ENCODE measurements at places on chromosomes 7 and 10.

- DNase-seq, result no peak
These were observed 108.1 kb downstream of the ITGB8 start for GRCh38 chr7:20438694-20439376.

GRCh38 chr7:77532247-77532646, 4.8 kb upstream of the PTPN12 start:
- no peak for DNase-seq

DNA sequence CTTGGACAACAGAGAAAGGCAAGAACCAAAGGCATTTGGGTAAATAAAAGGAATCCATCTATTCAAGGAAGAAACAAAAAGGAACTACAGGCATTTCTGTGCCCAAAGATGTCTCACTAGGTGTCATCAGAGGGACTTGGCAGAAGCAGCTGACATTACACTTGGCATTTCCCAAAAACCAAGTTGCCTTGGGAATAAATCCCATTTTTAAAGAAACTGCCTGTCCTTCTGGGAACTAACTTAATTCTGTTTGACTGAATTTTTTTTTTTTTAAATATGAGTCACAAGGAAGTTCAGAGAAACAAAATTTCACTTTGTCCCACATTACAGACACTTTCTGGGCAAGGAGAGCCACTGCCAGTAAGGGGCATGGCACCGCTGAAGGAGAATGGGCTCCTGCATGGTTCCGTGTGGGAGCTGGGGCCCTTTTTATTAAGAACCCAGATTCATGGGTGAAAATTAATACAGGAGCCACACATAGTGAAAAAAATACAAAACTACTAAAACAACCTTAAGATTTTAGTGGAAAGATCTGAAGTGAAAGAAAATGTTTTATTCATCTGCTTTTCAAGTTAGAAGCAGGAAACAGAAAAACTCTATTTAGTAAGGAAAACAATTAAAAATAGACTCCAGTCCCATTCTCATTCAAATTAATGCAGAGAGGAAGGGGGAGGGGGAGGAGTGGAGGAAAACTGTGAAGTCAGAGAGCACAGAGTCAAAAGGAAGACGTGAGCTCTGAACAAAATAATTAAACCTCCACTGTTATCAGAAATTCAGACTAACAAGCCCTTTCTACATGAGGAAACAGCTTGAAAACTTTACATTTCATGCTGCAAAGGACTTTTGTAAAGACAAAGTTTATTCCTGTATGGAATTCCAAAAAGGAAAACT, 118.4 kb upstream of the PDLIM1 start:
- no peak for DNase-seq

DNA sequence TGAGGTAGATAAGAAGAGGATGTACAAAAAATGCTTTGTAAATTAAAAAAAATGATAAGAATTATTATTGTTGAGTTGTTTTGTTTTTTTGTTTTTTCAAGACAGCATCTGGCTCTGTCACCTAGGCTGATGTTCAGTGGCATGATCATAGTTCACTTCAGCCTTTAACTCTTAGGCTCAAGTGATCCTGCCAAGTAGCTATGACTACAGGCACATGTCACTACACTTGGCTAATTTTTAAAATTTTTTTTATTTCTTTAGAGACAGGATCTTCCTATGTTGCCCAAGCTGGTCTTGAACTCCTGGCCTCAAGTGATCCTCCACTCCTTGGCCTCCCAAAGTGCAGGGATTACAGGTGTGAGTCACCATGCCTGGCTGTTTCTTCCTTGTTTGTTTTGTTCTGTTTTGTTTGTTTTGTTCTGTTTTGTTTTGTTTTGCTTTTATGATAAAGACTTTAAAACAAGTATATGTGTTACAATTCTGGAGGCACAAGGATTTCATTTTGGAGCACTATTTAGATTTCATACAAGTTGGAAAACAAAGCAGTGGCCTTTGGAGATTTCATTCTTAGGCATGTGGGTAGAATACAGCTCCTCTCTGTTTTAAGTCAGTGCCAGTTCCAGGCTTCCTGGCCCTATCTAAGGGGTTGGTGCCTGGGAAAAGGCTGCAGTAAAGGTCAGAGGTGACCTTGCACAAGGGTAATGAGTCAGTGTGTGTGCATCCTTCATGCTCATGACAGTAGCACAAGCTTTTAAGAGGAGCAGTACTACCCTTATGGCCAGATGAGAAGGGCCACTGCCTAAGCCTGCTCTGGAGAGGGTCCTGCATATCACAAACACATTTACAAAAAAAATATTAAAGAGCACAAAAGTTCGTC, 17.9 kb downstream of the FGFBP3 start:
- peak; percentile 97 for DNase-seq

DNA sequence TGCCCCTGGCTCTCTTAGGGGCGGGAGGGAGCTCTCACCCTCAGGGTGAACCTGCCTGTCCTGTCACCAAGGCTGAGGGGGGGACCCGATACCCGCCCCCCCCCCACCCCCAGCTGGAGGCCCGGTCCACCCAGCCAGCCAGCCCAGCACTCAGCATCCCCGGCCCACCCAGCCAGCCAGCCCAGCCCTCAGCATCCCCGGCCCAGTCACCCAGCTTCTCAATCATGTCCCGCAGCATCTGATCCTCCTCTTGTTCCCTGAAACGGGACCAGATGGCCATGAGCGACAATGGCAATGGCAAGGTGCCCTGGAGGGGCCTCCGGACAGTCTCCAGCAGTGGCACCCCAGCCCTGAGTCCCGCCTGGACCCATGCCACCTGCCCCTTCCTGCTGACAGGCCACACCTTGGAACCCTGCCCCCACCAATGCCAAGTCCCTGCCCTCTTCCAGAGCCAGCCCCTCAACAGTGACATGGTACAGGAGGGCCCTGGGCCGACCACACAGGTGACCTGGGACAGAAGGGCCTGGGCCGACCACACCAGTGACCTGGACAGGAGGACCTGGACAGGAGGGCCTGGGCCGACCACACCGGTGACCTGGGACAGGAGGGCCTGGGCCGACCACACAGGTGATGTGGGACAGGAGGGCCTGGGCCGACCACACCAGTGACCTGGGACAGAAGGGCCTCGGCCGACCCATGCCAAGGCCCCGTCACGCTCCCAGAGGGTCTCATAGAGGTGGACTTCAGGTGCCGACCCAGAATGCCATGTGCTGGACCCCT, 24.2 kb downstream of the MICALL2 start:
- no peak for DNase-seq

DNA sequence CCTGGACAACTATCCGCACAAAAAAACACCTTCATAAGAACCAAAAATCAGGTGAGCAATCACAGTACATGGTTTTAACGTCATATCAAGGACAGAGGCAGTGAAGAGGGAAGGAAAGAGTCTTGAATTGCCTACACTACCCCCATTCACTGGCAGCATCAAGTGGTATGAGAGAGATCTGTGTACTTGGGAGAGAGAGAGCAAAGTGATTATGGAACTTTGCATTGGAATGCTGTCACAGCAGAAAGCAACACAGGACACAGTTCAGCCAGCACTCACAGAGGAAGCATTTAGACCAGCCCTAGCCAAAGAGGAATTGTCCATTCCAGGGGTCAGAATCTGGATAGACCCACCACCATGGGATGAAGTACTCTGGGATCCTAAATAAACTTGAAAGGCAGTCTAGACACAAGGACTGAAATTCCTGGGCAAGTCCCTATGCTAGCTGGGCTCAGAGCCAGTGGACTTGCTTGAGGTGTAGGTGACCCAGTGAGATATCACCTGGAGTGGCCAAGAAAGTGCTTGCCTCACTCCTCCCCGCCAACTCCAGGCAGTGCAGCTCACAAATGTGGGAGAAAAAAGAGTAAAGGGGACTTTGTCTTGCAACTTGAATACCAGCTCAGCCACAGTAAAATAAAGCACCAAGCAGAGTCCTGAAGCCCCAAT, 30.5 kb upstream of the SFTPD start:
- no peak for DNase-seq

- DNase-seq, result no peak
These were observed 232.6 kb upstream of the HABP2 start for GRCh38 chr10:113320211-113320610.

- DNase-seq, result no peak
These were observed 1229.5 kb downstream of the REEP3 start for GRCh38 chr10:64750672-64751071.

GRCh38 chr10:18450298-18450697, 201.1 kb downstream of the NSUN6 start:
- no peak for DNase-seq

GRCh38 chr7:149873074-149873969, at the start of gene ATP6V0E2:
TSS of gene ATP6V0E2 (plus strand) at chr7:149873969. CDS start at chr7:149874066, 97 bp downstream.
- peak; percentile 82 for DNase-seq

DNA sequence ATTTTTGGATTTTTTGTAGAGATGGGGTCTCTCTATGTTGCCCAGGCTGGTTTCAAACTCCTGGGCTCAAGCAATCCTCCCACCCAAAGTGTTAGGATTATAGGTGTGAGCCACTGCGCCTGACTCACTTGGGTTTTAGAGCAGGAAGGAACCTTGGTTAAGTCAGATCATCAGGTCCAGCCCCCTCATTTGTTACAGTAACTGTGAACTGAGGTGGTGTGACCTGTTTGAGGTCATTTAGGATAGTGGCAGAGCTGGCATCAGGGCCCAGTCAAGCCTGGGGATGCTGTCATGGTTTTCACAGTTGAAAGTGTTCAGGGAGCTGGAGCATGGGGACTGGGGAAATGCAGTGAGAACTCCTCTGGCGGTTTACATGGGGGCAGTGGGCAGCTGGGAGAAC, 159.6 kb downstream of the TAX1BP1 start:
- DNase-seq, result peak; percentile 28

DNA sequence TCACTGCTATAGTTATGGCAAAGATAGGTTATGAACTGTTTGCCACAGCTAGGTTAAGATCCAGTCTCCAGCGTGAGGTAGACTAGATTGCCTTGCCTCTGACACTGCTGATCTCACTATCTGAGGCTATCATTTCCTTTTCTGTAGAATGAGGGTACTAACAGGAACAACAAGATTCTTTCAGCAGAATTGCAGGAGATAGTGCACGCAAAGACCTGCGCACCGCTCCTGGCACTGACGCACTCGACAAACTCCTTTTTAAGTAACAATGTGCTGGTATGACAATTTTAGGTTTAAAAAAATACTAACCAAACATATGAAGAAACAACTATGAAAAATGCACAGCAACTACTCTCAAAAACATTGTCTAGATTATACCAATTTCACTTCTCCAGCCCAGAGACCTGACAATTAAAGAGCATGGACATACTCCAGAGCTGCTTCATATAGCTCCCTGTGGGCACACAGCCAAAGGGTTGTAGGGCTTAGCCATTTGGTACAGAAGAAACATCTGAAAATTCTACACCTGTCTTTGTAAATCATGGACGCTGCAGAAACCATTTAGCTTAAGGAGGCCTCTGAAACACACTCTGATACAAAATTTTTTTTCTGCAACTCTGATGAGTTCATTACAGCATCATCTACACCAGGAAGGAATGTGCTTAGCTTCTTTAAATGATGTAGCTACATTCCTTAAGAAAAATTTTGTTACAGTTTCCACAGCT, 7.8 kb downstream of the ADAM12 start:
- no peak for DNase-seq

- no peak for DNase-seq
These were observed 26.0 kb downstream of the LRRC18 start for GRCh38 chr10:48913674-48914073.

GRCh38 chr10:12041766-12042408, 722 bp downstream of the UPF2 start:
- peak; percentile 22 for DNase-seq

GRCh38 chr7:149824748-149825566, 13.2 kb upstream of the ZNF862 start:
- no peak for DNase-seq
